ENCODE measurements at places on chromosomes 4 and X. TPM values are rescaled to one million over a fixed set of nuclear protein-coding genes. Genes with fewer than 3 reads are reported as not detected.

The CCDC158 gene
- 0.23 TPM for polyA plus RNA-seq

The NEUROG2 gene
- not detected for polyA plus RNA-seq

The TMEM165 gene
- 64.9 TPM for polyA plus RNA-seq

The SSX2B gene
- not detected for polyA plus RNA-seq

The RRH gene
- polyA plus RNA-seq, result not detected

The FAM9A gene
- polyA plus RNA-seq, result not detected

The PDE6B gene
- 4.1 TPM for polyA plus RNA-seq

The CYBB gene
- 14.6 TPM for polyA plus RNA-seq

The AKAP14 gene
- polyA plus RNA-seq, result not detected

The CFAP299 gene
- not detected for polyA plus RNA-seq

The FRMPD3 gene
- polyA plus RNA-seq, result 0.95 TPM

The PRSS12 gene
- 1.7 TPM for polyA plus RNA-seq

The SATL1 gene
- polyA plus RNA-seq, result not detected

The CAPN6 gene
- polyA plus RNA-seq, result 0.54 TPM

The ANOS1 gene
- polyA plus RNA-seq, result 0.53 TPM

The PCDH19 gene
- polyA plus RNA-seq, result 2.5 TPM

The GUCY1B1 gene
- polyA plus RNA-seq, result 8.0 TPM

The PWWP3B gene
- polyA plus RNA-seq, result 0.24 TPM

The TMPRSS11F gene
- not detected for polyA plus RNA-seq

The SLC4A4 gene
- 1.4 TPM for polyA plus RNA-seq

The NPY2R gene
- polyA plus RNA-seq, result 0.24 TPM

The USP51 gene
- 1.7 TPM for polyA plus RNA-seq

The NAP1L3 gene
- polyA plus RNA-seq, result 6.4 TPM

The CENPI gene
- polyA plus RNA-seq, result 1.1 TPM

The SPACA5 gene
- not detected for polyA plus RNA-seq

The NKX3-2 gene
- polyA plus RNA-seq, result not detected

The LAMP2 gene
- polyA plus RNA-seq, result 76.9 TPM

The TMEM154 gene
- 2.0 TPM for polyA plus RNA-seq

The GK gene
- 2.2 TPM for polyA plus RNA-seq
